ENCODE measurements at places on chromosomes 16 and 17. TPM values are rescaled to one million over a fixed set of nuclear protein-coding genes. Genes with fewer than 3 reads are reported as not detected.

- no peak for DNase-seq
Measured at GRCh38 chr17:10270258-10270657, 71.9 kb upstream of the GAS7 start.

- no peak for DNase-seq
Measured at GRCh38 chr16:31355431-31356100, 590 bp downstream of the ITGAX start.

GRCh38 chr17:40535924-40536294, 29.4 kb downstream of the CCR7 start:
- peak; percentile 20 for DNase-seq

DNA sequence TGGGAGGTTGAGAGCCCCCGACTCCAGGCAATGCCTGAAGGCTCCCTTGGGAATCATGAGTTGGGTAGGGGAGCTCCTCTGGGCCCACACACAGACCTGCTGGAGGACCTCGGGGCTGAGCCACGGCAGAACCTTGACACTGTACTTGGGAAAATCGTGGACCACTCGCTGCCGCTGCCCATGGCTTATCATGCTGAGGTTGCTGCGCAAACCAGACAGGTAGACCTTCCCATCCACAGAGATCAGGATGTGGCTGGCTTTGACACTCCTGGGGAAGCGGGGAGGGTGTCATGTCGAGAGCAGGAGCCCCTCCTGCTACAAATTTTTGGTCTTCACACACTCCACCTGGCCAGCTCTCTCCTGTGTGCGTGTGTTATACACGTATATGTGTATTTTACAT, 7.2 kb upstream of the LIMD2 start:
- DNase-seq, result no peak

- DNase-seq, result no peak
Measured at GRCh38 chr17:47131761-47132160, 57.3 kb downstream of the CDC27 start.

DNA sequence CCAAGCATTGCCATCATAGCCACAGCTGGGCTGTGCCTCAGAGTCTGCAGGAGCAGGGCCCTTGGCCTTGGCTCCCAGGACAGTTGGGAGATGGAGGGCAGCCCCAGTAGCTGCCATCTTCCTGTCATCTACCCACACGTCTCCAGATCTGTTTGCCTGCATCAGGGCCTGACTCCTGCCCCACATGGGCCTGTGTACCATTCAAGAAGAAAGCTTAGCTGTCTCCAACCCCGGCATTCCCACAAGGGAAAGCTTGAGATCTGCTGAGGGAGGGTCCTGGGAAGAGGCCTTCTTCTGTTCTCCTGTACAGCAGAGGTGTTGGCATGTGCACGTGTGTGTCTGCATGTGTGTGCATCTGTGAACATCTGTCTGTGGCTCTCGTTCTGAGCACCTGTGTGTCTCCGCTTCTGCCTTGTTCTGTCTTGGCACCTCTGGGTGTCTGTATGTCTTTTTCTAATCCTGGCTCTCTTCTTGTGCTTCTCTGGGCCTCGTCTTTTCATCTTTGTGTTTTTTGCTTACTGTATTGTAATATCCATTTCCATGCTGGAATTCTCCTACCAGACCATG, 122.2 kb downstream of the MRM1 start:
- DNase-seq, result no peak

Gene GRAPL
- total RNA-seq, result 0.76 TPM

Gene PRSS8
- total RNA-seq, result 1.4 TPM

Gene NMT1
- 31.7 TPM for total RNA-seq
